ENCODE measurements at places on chromosomes 13 and 19.

GRCh38 chr13:108950333-108951010 is 321.1 kb downstream of the MYO16 start:
- DNase-seq: no peak

GRCh38 chr19:9953802-9954542 is 17.7 kb upstream of the OLFM2 start:
- DNase-seq: no peak

- no peak for DNase-seq
Measured at GRCh38 chr13:97798171-97798821, 155.2 kb upstream of the IPO5 start.

- DNase-seq: no peak
Measured at GRCh38 chr19:45598267-45599001, 3.6 kb downstream of the GPR4 start.

DNA sequence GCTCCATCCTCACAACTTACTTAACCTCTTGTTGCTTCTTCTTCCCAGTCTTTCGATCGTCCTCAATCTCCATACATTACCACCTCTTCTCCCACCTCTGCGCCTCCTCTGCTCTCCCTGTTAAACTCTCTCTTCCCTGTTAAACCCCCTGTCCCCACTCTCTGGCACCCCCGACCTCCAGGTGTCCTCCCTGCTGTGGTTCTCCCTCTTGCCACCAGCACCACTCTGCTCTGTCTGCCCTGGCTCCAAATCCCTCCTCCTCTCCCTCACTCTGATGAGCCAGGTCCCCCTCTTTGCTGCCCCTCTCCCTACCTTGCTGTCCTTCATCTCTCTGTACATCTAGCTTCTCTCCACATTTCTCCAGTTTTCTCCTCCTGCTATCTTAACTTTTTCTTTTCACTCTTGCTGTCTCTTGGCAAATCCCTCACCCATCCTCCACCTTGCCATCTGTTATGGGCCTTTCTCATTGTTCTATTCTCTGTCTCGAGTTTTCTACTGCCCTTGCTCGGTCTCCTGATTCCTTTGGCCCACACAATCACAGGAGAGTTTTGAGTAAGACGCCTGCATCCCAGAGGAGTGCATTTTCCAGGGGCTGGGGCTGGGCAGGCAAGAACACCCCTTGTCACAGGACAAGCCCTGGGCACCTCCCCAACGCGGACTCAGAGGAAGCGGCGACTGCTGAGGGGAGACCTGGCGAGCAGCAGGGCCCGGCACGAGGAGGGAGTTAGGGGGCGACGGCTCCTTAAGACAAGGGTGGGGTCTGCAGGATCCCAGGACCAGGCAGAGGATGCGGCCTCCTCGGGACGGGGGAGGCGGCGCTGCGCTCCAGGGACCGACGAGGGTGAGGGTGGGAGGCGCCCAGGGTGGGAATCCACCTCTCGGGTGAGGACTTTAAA is 21.4 kb upstream of the ERVV-1 start:
- no peak for DNase-seq

GRCh38 chr13:96426167-96426566 is 336.3 kb downstream of the HS6ST3 start:
- no peak for DNase-seq

DNA sequence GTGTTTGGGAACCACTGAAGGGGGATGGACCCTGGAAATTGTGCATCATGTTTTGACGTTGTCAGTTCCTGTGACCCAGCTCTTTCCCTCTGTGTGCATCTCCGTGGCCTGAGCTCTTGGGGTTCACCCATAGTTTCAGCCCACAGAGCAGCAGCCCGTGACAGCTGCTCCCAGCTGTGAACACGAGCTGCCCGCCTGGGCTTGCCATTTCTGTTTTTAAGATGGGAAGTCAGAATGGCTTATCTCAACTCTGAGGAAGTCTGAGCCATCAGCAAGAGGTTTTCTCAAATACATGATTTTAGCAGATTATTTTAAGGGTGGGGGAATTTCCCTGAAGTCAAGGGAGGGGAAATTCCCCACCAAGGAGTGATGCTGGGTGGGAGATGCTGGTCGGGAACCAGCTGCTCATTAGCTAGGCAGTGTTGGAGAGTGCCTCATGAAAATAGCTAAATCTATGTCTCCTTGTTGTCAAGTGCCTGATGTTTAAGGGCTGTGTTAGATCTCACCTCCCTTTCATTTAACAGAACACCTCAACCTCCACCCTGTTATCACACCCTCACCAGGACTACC is 34.8 kb upstream of the C1QTNF9 start:
- DNase-seq: no peak

DNA sequence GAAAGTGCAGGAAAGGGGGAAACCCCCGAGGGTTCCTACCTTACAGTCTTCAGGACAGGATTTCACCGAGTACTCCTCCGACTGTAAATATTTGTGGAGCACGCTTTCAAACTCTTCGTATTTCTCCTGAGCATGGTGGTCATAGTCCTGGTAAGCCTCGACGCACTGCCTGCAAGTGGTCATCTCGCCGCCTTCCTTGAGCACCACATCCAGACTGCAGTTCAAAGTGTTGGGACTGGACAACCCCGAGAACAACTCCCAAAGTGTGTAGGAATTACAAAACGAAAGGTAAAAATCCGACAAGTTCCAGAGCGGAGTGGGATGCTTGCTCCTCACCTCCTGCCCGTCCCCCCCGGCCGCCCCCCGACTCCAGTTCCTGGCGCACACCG is 349.7 kb downstream of the LIG4 start:
- no peak for DNase-seq

DNA sequence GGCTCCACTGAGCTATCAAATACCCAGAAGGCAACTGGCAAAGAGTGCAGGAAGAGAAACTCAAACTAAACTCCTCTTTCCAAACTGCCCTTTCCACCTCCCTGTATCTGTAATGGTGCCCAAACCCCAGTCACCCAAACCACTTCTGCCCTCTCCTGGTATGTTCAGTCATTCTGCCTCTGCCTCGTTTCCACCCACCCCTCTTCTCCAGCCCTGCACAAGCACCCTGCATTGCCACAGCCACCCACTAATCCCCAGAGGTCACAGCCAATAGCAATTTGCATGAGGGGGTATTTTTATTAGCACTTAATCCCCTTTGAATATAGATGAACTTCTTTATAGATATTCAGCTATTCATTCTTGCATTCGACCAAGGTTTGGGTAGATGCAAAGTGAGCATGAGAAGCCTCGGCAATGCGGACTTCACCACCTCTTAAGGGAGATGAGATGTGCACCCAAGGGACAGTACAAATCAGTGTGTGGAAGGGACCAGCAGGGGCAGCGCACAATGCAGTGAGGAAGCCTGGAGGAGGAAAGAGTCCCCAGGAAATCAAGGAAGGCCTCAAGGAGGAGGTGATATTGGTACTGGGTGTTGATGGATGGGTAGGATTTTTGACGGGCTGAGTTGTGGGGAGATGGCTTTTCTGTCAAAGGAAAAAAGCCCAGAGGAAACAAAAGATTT is 12.4 kb downstream of the TMEM272 start:
- no peak for DNase-seq

Measured in activated CD8-positive, alpha-beta memory T cell treated with anti-CD3 and anti-CD28 coated beads for 1 hour (primary cell).